ENCODE measurements at places on chromosomes 16 and 17.
A peak's percentile ranks its signal among the peaks of the same experiment; 100 is the strongest.

- peak; percentile 45 for DNase-seq
Measured at GRCh38 chr16:57349212-57350031, 9.2 kb upstream of the CCL22 start.

GRCh38 chr16:30834130-30834740, 47.2 kb upstream of the ZNF629 start:
- DNase-seq: no peak

DNA sequence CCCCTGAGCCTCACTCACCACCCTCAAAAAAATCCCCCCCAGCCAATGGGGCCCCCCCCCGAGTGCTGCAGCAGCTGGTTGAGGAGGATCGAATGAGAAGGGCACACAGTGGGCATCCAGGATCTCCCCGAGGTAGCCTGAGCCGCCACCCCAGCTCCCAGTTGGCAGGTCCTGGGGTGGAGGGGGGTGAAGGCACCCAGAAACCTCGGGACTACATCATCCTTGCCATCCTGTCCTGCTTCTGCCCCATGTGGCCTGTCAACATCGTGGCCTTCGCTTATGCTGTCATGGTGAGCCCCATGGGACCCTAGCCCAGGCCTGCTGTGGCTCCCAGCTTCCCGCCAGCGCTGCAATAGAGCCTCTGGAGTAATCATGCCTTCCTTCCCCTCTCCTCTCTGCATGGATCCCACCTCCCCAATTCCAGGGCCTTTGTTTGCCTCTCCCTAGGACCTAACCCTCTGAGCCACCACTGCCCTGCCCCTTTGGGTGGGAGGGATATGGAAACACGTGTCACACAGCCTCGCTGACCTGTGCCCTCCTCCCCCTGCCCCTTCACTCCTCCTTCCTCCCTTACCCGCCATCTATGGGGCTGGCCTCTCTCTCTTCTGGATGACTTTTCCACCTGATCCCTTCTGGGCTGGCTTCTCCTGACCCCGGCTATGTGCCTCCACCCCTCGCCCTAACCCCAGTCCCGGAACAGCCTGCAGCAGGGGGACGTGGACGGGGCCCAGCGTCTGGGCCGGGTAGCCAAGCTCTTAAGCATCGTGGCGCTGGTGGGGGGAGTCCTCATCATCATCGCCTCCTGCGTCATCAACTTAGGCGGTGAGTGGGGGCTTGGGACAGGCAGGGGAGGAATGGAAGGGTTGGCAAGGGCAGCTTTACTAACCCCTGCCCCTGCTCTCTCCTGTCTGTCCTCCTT, 1.9 kb downstream of the PRRT2 start:
- no peak for DNase-seq

DNA sequence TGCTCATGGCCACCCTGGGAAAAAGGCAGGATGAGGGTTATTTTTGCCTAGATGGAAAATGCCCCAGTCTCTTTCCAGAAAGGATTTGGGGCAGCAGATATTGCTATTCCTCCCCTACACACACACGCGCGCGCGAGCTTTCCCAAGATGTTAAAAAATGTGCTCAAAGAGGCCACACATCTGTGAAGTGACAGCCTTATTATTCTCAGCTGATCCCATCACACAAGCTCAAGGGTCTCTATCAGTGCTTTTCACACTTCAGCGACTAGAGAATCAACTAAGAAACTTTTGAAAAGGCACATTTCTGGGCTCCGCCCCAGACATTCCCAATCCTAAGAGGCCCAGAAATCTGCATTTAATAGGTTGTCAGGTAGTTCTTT, 5.7 kb upstream of the RAB5C start:
- no peak for DNase-seq

DNA sequence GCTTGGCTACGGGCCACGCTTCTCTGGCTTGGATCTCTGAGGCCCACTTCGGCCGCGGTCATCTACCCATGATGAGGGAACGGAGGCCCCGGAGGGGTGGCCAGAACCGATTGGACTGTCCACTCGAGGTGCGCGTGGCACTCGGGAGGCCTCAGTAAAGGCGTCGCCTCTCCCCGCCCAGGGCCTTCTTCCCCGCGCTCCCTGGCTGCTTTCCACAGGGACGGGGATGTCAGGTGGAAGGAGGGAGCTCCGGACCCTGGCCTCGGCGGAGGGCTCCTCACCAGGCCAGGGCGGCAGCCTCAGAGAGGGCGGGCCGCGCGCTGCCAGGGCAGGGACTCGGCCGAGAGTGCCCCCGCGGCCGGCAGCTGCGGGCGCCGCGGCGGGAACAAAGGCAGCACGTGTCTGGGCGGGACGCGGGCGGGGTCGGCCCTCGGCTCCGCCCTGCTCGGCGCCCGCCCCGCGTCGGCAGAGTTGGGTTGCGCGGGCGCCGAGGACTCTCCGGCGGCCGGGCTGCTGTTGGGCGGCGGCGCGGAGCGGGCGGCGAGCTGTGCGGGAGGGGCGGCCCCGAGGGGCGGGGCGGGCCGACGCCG, 587 bp upstream of the CDK5R1 start:
- peak; percentile 77 for DNase-seq
